ENCODE measurements at places on chromosomes 1 and 21.

- no peak for DNase-seq
Observed at GRCh38 chr1:106754957-106755356, 301.5 kb upstream of the PRMT6 start.

DNA sequence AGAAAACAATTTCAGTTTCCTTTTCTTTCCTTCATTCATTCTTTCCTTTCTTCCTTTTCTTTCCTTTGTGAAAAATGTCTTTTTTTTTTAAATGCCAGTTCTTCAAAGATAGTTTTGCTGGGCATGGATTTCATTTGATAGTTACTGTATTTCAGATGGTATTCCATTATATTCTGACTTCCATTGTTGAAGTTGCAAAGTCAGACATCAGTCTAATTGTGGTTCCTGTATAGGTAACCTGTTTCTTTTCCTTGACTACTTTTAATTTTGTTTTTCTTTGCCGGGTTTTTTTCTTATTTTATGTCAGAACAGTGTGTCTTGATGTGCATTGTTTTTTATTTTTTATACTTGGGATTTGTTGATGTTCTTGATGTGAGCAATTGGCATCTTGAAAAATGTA is 40.4 kb upstream of the MPC2 start:
- no peak for DNase-seq

DNA sequence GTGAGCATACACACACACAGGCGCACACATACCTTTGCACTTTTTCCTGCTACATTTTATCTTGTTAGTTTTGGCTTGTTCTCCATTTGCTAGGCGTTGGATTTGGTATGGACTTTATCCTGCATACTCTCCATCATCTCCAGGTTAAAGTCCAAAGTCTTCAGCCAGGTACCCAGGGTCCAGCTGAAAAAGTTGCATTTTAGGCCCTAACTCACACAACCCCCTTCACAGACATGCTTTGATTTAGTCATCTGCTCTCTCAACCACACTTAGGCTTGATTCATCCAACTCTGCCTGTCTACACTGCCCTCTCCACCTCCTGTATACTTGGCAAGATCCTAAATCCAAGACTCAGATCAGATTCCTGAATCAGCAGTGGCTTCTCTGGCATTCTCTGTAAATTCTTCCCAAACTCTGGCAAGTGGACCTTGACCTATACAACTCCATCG is 10.7 kb upstream of the LAMB3 start:
- no peak for DNase-seq

DNA sequence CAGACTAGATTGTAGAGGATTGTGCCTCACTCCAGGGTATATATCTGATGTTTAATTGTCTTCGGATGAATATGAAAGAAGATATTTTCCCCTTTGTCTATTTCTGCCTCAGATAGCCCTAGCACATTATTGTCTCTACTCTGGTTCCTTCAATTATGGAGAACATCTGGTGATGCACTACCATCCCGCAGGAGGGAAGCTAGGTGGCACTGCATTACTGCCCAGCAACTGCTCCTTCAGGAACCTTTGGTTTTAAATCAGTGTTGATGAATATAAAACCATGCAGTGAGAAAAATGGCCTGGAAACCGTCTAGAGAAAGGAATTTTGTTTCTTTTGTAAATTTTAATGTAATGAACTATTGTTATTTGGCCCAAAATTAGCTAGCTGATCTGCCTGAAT is 68.5 kb downstream of the GPR88 start:
- DNase-seq, result no peak

DNA sequence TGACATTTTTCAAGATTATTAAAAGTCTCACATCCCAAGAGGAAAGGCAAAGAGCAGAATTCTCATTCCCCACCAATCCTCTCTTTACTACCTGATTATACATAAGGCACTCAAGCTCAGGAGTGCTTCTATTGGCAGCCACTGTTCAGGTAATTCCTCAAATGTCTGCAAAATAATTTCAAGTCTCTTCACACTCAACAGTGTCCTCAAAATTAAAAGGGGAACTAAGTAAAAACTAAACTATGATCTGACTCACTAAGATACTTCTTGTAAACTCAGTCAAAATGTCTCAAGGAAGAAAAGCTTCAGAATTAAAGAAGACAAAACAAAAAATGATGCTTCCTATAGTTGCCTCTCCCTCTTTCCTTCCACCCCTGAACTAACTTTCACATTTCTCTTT is 135.6 kb downstream of the GPATCH2 start:
- DNase-seq, result no peak

DNA sequence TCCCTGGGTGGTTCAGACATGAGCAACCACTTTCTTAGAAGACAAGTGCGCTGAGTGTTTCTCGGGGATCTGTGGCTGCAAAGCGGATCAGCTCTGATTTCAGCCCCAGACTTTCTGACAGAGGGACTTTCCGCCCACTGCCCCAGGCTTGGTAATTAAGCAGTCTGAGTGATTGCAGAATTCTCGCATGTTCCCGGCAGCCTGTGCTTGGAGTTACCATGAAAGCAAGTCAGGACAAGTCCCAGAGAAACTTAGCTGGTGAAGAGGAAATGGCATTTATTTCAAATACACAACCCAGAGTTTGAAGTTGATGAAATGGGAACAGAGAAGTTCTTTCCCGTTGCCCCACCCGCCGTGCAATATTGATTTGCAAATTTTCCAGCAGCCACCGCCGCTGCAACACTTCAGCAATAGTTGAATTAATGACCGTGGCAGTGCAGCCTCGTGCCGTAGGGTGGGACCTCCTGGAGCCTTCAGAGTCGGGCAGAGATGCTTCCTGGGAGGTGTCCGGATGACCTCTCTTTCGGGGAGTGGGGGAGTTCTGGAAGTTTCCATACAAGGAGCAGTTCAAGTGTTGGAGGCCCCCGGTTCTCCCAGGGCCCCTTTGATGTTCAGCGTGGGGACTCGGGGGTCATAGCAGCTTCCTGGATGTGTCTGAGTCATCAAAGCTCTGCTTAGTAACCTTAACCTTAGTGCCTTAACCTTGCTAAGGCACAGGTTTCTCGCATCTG is 134.7 kb downstream of the KAZN start:
- peak; percentile 66 for DNase-seq

- DNase-seq, result no peak
Observed at GRCh38 chr1:155261493-155261851, 688 bp downstream of the SCAMP3 start.

DNA sequence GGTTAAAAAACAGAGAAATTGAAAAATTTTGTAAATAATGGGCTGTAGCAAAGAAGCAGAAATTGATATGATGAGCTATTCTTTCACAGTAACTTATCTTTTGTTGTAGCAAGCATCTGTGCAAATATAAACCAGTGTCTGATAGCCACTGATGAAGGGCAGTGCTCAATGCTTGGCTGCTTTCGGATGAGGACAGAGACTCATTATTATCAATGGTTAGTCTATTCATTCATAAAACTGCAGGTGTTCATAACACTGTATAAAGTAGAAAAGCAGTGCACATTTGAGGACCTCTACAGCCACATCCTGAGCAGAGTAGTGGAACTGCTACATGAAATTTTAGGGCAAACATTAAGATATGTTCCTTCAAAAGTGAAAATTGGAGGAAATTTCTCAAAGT is 107.2 kb downstream of the FAF1 start:
- no peak for DNase-seq

DNA sequence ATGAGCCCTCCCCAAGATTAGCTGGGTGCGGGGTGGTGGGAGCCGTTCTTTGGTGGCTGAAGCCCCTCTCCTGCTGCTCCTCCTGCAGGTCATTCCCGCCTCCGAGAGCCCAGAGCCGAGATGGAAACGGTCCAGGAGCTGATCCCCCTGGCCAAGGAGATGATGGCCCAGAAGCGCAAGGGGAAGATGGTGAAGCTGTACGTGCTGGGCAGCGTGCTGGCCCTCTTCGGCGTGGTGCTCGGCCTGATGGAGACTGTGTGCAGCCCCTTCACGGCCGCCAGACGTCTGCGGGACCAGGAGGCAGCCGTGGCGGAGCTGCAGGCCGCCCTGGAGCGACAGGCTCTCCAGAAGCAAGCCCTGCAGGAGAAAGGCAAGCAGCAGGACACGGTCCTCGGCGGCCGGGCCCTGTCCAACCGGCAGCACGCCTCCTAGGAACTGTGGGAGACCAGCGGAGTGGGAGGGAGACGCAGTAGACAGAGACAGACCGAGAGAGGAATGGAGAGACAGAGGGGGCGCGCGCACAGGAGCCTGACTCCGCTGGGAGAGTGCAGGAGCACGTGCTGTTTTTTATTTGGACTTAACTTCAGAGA is 448 bp downstream of the G0S2 start:
- DNase-seq, result no peak

DNA sequence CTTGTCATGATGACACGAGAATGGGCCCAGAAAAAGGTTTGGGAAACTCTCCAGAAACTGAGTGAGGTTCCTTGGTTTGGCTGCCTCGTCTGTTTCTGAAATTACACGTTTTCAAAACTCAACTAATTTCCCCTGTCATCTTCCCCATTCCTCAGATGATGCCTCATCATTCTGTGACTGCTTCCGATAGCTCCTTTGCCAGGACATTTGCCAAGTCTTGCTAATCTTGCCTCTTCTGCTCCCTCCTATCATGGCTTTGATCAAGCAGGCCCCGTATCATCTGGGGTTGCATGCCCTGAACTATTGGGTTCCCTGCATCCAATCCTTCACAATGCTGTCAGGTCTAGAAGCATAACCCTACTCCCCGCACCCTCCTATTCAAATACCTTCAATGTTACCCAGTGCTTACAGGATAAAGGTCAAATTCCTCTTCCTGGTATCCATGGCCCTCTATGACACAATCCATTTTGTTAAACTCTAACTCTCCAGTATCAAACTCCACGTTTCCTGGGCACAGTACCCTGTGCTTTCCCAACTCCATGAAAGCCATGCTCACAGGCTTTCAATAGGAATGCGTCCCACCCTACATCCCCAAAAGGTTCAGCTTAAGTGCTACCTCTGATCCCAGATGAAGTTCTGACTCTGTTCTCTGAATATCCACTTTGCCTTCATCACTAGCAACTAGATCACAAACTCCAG is 22.2 kb upstream of the TMEM200B start:
- no peak for DNase-seq

- no peak for DNase-seq
Observed at GRCh38 chr21:14366998-14367397, 15.9 kb downstream of the HSPA13 start.

GRCh38 chr1:185917646-185918045 is 183.5 kb downstream of the HMCN1 start:
- no peak for DNase-seq

DNA sequence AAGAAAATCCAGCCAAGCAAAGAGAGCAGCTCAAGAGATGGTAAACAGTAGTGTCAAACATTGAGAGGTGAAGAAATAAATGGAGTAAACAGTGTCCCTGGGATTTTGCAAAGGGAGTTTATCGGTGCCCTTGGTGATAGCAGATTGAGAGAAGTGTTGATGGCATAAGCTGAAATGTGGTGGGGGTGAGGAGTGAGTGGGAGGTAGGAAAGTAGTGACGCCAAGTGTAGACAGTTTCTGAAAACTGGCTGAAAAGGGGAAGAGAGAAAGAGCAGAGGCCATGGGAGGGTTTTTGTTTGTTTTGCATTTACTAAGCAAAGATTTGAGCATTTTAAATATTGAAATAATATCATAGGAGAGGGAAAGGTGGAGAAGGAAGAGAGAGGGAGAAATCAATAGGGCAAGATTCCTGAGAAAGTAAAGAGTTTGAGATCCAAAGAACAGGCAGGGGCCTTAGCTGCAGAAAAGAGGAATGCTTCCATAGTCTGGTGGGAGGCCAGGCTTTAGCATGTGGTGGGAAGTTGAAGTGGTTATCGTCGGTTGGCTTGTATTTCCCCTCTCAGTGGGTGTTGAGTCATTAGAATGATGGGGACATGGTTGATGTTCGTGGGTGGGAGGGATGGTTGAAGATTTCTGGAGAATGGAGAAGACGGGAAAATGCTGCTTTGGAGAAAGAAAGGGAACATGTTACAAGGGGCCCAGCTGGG is 26.8 kb upstream of the RASAL2 start:
- no peak for DNase-seq

DNA sequence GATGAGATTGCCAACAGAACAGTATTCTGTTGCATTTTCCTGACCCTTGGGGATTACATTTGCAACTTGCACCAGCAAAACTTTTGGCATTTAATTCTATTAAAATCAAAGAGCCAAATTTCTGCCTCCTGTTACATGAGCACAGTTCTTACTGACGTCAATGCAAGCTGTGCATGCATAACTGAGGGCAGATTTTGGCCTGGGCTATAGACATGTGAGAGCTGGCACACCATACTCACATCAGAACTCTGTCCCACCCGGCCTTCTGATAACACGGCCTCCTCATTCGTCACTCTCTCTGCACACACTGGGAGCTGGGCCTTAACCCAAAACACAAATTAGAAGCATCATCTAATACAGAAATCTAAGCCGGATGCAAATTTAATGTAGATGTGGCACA is 31.5 kb downstream of the PAPPA2 start:
- DNase-seq, result no peak

- DNase-seq, result no peak
Observed at GRCh38 chr1:66048011-66048410, 255.3 kb downstream of the PDE4B start.

- DNase-seq, result no peak
Observed at GRCh38 chr21:32192291-32193097, 86.4 kb downstream of the MIS18A start.

GRCh38 chr1:119674835-119675289 is 26.8 kb upstream of the ZNF697 start:
- peak; percentile 83 for DNase-seq

All from NCI-H1105 treated with DMSO at 0.1 percent for 48 hours (cell line).